ENCODE measurements at places on chromosomes 13 and 19.

DNA sequence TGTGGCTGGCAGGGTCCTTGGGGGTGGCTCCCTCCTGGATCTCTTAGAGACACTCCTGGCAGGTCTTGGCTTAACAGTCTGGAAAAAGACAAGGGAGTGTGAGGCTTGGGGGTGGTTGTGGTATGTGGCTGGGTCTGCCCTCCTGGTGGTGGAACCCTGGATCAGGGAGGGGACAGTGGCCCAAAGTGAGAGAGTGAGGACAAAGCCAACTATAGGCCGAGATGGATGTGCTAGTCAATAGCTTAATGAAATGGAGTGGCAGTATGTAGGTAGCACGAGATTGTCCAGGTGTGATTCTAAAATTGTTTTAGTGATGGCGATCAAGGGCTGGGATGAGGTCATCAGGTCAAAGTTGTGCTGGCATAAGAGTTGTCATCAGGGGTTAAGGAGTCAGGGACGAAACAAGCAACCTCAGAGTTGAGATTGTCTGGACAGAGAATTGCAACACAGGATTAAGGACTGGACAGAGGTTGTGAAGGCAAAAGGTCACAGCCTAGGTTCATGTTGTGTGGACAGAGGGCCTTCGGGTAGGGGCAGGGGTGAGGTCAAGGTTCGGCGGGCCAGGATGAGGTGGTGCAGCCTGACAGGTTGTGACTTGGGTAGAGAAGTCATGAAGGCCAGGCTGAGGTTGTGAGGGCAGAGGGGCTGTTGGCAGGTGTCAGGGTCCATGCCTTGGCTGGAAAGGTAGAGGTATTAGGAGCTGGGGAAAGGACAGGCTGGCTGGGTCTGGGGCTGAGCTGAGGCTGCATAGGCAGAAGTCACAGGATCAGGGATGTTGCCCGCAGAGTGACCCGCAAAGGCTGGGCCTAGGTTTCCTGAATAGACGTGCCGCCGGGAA is 4.5 kb upstream of the RASAL3 start:
- no peak for DNase-seq

DNA sequence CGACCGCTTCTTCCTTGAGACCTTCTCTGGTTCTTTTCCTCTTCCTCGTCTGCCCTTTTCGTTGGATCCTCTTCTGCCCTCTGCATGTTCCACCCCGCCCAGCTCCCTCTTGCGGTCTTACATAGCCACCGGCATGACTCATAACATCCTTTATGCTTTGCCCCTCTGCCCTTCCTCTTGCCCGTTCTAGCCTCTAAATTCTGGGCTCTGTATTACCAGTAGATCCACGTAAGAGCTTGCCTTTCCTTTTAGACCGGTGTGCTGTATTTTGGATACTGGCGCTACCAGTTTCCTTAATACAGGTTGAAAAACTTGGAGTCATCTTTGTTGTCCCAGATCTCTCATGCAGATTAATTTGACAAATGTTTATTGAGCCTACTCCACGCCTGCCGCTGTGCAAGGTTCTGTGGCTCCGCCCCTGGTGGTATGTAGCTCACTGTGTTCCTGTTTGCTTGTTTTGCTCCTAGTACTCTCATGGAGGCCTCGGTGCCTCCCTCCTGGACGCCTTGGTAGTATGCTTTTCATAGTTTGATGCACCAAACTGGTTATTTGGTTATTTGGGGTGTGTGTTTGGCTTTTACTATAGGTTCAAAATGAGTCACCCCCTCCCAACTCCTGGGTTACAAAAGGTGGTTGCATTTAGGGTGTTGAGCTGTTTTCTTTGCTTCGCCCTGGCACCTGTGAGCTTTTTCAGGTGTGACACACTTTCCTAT is 1.7 kb downstream of the GTF3A start:
- DNase-seq = no peak

- no peak for DNase-seq
These were observed 264.3 kb downstream of the FOXO1 start for GRCh38 chr13:40401911-40402776.

DNA sequence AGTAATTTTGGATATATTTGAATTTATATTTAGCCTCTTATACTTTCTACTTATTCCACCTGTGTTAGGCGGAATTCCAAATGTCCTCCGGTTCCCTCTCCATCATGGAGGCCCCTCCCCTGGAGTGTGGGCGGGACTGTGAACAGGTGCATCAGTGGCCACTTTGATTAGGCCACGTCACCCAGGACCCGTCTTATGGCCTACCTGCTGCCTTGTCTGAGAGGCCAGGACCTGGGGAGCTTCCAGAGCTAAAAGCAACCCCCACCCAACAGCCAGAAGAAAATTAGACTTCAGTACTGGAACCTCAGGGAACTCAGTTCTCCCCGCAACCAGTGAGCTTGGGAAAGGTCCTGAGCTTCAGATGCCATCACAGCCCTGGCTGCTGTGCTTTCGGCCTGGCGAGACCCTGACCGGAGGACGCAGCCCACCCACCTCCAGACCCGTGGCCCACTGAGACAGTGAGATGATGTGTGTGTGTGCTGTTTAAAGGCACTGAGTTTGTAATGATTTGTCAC is 200.2 kb upstream of the SOX1 start:
- DNase-seq = no peak

GRCh38 chr13:49869519-49869918 is 66.6 kb downstream of the SPRYD7 start:
- DNase-seq = no peak

- no peak for DNase-seq
These were observed 16.6 kb downstream of the ZNF536 start for GRCh38 chr19:30388819-30389218.

DNA sequence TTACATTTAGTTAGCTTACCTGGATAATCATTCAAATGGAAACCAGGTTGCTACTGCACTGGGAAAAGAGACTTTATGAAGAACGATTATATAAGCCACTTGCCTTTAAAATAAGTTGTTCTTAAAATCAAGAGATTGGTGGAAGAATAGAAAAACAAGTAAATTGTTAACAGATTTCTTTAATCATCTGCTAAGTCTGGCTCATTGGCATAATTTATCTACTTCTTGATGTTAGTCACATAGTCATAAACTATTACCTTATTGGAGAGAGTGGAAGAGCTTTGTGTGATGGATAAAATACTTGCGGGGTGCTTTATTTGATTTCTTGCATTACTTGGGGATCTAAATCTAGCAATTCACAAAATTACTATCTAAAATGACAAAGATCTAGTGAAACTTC is 6.8 kb downstream of the LSM14A start:
- no peak for DNase-seq

GRCh38 chr13:19766591-19766990 is 16.2 kb downstream of the PSPC1 start:
- DNase-seq = no peak

- no peak for DNase-seq
These were observed 105.6 kb downstream of the SPRY2 start for GRCh38 chr13:80235166-80235966.

DNA sequence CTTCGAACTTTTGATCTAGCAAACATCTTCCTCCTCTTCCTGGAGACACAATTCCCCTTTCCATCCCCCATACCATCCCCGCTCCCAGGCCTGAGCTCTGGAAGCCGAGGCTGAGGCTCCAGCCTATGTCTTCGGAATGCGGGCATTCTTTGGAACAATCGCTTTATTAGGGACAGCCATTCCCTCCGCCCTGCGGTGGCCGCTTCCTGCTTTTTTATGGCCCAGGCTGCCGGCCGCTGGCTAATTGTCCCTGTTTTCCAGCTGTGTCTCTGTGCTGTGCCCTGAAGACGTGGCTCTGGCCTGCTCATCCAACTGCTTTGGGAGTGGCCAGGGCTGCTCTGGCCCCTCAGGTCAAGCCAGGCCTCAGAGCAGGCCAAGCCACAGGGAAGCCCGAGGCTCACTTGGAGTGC is 2.1 kb upstream of the CDX2 start:
- no peak for DNase-seq

DNA sequence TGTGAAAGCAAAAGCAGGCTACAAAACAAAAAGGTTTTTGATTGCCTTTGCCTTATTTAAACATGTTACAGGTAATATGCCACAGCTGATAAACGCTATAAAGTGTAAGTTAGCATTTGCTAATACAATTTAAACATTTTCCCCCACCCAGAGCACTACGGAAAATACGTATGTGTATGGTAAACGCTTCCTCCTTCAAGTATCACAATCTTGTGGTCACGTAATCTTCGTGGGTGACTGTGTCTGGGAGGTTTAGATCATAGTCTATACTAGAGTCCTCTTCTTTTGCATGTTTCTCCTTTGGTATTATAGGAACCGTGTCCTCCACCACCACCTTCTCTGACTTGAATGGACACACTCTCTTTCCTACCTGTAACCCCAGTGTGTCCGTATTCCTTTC is 38.1 kb upstream of the POSTN start:
- DNase-seq = no peak

DNA sequence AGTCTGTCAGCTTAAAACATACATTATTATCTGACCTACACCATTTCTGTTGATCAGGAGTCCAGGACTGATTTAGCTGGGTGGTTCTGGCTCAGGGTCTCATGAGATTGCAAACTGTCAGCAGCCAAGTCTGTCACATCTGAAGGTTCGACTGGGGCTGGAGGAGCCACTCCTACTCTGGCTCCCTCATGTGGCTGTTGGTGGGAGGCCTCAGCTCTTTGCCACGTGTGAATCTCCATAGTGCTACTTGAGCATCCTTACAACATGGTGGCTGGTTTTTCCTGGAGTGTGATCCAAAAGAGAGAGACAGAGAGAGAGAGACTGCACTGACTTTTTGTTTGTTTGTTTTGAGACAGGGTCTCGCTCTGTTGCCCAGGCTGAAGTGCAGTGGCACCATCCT is 63.6 kb upstream of the NFIC start:
- no peak for DNase-seq

GRCh38 chr19:50000841-50001557 is 24.2 kb downstream of the VRK3 start:
- DNase-seq = no peak

DNA sequence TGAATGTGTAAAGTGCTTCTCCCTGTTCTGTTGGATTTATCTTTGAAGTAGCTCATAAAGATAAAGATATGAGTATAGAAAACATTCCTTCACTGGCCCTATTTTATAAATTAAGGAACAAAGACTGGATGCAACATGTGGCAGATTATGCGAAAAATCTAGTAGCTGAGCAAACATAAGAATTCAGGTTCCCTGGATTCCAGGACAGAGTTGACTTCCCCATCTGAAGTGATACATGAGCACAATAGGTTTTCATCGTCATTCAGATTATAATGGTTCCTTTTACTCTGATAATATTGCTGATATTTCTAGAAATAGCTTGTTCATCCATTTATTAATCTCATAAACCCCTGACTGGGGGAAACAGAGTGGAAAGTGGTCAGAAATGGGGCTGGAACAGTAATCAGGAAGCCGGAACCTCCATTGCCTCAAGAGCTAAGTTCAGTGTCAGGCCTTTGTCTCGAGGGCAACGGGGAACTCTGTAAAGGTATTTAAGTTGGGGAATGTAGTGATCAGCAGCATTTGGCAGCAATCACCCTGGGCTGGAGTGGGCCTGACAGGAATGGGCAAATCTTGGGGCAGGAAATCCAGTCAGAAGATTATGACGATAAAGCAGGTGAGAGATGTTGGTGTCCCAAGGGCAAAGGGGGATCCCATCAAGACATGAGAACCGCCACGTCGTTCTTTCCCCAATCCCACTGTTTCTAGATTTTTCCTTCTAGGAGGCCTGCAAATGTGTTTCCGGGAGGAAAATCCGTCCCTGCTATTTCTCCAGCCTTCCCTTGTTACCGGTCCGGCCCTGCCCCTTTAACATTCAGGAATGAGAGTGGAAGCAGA is 232.5 kb upstream of the SERP2 start:
- no peak for DNase-seq

DNA sequence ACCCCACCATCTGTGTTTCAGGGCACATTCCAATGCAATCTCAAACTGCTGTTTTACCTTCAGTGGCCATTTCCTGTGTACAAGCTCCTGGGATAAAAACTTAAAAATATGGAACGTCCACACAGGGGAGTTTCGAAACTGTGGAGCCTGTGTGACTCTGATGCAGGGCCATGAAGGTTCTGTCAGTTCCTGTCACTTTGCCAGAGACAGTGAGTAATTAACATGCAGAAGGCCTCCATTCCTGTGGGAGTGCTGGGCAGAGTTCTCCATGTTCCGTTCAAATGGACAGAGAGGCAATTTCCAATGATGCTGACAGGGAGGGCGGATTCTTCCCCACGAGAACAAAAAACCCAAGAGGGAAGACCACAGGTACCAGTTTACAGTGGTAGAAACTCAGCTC is 24.4 kb downstream of the WDR88 start:
- no peak for DNase-seq

DNA sequence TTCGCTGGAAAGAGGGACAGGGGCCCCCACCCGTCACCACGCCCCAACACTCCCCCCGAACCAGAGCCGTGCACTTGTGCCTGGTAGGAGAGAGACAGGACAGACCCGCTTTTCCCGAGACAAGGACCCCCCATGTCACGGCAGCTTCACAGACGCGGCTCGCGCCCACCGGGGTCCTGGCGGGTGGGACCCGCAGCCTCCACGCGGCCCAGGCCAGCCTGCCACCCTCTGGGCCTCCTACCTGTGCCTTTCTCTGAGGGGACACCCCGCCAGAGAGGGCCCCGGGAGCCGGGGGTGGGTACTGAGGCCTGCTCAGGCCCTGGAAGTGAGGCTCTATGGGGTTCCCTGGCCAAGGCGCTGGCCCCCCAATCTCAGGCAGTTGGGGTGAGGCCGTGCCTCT is 4.0 kb upstream of the MISP start:
- DNase-seq = no peak

DNA sequence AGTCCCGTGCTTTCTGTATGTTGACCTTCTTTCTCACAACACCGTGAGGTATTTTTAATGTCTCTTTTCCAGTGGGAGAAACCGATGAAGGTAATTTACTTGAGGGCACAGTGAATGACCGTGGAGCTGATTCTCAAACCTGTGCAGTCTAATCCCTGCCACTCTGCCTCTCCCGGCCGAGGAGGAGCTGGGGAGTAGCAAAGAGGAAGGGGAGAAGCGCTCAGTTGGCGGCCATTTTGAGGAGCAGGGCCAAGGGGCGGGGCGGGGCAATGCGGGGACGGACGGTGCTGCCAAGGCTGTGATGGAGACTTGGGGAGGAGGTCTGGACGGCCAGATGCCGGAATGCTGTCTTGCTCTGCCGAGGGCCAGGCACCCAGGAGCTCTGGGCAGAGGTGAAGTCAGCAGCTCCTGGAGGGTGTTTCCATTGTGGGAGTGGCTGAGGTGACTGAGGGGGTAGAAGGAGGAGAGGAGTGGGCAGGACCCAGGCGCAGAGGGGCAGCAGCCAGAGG is 12.4 kb upstream of the RANBP3 start:
- DNase-seq = no peak

DNA sequence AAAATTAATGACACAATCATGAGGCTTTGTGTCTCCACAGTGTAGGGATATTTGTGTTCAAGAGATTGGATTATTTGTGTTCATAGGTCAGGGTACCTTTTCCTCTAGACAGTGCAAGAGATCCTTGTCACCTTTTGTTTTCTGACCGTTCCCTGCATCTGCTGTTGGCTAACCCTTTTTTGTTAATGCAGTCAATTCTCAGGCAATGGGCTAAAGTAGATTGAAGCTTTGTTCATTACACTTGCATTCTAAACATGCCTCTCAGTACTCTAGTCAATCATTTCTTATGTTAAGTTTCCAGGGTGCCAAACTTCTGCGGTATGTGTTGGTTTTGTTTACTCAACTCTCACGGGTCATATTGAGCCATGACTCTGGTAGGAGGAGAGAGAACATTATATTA is 1.8 kb upstream of the MED4 start:
- DNase-seq = no peak

- peak; percentile 55 for DNase-seq
These were observed 3.8 kb downstream of the ZC3H4 start for GRCh38 chr19:47109541-47110375.
